ENCODE measurements at places on chromosomes 12 and 14.

GRCh38 chr14:37985826-37986470 is 221.8 kb upstream of the SSTR1 start:
- DNase-seq: peak; percentile 61

DNA sequence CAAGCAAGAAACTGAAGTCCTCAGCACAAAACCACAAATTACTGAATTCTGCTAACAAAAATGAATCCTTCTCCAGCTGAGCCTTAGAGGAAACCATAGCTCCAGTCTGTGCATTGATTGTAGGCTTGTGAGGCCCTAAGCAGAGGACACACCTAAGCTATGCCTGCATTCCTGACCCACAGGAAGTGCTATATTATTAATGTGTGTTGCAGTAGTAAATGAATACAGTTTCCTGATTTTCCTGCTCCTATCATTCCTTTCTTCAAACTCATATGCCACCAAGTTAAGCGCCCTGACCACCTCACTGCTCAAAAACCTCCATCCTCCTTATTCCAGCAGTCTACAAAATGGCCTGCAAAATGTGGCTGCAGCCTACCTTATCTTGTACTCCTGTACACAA is 151.9 kb upstream of the ABCD2 start:
- no peak for DNase-seq

DNA sequence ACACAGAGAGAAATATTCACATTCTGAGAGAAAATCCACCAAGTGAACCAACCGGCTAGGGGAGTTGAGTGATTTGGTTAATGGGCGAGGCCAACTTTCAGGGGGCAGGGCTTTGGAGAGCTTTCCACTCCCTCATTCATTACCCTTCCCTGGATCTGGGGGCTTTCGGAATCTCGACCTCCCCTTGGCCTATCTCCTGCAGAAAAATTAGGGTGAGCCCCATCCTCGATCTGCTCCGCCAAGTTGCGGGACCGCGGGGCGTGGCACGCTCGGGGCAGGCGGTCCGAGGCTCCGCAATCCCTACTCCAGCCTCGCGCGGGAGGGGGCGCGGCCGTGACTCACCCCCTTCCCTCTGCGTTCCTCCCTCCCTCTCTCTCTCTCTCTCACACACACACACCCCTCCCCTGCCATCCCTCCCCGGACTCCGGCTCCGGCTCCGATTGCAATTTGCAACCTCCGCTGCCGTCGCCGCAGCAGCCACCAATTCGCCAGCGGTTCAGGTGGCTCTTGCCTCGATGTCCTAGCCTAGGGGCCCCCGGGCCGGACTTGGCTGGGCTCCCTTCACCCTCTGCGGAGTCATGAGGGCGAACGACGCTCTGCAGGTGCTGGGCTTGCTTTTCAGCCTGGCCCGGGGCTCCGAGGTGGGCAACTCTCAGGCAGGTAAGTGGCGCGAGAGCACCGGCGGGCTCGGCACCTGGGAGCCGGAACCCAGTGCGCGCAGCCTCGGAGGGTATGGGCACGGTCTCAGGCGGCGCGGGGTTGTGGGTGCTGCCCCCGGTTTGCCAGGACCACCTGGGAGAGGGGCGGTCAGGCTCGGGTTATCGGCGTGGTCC is at the start of gene ERBB3:
TSS of gene ERBB3 (plus strand) at position 443 of the 833 bp plus-strand sequence. CDS start at position 579, 136 bp downstream.
- peak; percentile 77 for DNase-seq

GRCh38 chr12:865614-866013 is 83.9 kb downstream of the RAD52 start:
- no peak for DNase-seq

- DNase-seq: no peak
Measured at GRCh38 chr12:111440152-111440551, 34.4 kb downstream of the SH2B3 start.

DNA sequence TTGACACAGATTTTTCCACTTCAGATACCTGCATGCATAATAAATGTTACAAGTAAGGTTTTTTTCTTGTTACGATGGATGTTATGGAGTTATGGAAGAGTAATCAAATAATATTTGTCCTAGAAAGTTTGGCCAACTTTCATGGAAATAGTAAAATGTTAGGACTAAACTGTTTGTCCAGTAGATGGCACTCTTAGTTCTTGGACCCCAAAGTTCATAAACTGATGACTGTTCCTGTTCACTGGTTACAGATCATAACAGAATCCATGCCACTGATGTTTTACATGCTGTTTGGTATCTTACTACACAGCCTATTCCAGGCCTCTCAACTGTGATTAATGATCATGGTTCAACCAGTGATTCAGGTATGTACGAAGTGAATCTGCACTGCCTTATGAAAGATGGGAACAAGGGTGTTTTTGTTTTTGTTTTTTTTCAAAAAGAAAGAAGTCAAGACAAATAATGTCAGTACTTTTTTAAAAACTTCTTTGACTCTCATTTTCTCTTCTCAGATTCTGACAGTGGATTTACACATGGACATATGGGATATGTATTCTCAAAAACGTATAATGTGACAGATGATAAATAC is 48.8 kb upstream of the SLCO1C1 start:
- peak; percentile 46 for DNase-seq

DNA sequence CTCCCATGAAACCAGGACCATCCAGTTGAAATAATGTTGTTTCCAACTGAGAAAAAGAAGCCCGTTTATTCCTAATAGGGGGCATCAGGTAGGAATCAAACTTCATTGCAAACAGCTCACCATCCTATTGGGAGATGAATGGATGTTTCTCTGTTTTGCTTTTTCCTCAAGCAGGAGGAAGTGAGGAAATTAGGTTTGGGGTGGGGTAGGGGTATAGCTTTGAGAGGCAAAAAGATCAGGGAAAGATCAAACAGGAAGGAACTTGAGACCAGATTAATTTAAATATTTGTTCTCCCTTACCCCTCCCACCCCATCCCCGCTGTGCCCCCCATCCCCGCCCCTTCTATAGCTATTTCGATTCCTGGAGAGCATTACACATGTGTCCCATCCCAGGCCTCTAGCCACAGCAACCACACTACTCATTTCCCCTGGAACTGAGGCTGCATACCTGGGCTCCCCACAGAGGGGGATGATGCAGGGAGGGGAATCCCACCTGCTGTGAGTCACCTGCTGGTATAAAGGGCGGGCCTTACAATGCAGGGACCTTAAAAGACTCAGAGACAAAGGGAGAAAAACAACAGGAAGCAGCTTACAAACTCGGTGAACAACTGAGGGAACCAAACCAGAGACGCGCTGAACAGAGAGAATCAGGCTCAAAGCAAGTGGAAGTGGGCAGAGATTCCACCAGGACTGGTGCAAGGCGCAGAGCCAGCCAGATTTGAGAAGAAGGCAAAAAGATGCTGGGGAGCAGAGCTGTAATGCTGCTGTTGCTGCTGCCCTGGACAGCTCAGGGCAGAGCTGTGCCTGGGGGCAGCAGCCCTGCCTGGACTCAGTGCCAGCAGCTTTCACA is at the start of gene IL23A:
TSS of gene IL23A (plus strand) at position 577 of the 850 bp plus-strand sequence. CDS start at position 738, 161 bp downstream.
- DNase-seq: peak; percentile 17

DNA sequence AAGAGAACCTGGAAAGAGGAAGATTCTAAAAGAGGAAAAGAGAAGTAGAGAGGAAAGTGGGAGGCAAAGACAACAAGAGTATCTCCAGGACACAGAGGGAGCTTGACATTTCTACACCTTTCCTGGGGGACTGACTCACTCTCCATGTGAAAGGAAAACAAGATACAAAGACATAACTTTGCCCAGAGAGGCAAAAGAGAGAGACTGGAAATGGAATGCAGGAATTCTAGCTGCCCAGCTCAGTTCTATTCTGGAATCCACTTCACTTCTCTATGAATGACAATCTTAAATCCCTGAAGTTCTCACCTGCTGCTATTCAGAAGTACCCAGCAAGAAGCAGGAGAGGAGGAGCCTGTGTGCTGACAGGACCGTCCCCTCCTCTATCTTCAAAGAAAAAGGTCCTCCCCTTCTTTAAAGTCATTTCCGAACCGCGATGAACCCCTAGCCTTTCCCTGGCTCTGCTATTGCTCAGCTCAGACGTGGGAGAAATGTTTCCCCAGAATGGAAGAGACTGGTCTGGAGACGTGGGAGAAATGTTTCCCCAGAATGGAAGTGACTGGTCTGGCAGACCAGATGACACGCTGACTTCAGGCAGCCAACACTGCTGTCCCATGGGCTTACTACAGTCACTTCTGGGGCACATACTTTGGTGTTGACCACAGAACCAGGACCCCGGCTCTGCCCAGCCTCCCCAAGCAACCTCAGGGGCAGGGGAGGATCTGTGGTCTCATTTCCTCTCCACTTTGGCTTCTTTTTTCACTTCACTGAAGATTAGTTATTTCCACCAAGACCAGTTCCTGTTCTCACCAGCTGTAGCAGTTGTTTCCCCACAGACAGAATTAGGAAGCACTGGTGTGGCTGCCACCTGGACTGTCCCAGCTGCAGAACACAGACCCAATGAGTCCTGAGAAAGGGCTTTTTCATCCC is 8.3 kb downstream of the FMNL3 start:
- peak; percentile 55 for DNase-seq

DNA sequence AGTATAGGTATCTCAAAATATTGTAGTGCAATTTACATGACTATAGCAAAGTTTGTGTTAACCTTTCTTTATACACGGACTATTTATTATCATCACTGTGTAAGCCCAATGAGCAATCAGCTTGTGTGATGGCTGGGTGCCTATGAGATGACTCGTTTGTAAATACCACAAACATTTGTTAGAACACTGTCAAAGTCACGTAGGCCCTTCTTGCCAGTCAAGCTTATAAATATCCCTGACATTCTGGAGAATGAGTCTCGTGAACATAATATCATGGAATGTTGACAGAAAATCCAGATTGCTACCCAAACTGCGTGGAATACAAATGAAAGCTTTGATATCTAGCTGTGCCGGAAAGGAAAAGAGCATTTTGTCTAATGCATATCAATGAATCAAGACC is 648.3 kb upstream of the MDGA2 start:
- peak; percentile 0 for DNase-seq

- no peak for DNase-seq
Measured at GRCh38 chr14:64726585-64726890, 22.3 kb downstream of the PLEKHG3 start.

DNA sequence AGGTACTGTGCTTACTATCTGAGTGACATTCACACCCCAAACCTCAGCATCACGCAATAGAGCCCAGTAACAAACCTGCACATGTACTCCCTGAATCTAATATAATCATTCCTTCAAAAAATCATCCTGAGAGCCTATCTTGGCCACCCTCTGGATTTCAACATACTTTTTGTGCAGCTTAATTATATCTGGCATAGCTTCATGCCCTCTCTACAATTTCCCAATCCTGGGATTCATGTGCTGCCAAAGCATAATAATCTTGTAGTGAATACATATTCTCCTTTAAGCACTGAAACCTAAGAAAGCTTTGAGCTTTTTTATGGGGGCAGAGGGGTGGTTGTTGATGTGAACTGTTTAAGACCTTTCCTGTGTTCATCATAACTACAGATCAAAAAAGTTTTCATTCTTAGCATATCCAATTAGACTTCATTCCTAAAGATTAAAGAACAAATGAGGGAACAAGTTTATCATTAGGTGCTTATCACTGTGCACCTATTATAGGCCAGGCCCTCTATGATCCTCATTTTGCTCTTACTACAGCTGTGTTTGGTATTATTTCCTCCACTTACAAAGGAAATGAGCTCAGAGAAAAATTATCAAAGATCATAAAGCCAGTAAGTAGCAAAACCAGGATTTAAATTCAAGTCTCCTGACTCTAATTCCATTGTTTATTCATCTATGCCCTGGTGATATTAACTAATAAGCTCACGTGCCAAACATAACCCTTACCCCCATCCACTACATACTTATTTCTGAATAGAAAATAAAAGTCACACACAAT is 51.2 kb downstream of the SINHCAF start:
- no peak for DNase-seq

DNA sequence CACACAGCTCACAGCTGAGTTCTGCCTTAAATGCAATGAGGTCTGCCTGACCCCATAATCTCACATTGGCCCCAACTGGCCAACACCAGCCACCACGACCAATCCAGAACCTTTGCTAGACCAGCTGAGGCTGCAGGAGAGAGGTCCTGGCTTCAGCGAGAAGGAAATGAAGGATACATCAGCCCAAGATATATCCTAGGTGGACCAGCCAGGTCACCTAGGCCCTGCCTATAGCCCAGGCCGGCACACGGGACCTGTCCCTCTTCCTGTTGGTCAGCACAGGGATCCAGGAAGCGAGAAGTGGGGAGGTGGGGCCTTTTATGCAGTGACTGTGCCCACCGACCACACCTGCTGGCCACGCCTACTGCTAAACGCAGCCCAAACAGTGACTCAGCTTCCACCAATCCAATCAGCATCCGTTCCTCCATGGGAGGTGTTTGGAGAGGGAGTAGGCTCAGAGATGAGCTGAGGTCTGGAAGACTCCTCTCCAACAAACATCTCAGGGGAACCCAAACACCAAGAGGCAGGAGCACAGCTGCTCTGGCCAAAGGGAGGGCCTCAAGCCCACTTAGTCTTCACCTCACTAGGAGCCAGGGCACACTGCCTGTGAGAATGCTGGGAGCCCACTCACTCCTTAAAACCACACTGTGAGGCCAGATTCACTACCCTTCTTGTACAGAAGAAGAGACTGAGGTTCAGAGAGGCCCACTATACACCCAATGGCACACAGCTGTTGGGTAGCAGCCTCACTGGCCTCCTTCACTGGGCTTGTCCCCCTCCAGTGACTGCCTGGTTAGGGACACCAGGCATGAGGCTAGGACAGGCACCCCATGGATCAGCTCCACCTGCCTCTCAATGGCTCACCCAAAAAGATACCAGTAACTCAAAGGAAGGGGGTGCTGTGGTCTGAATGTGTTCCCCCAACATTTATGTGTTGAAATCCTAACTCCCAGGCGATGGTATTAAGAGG is 51.3 kb upstream of the PPP2R5C start:
- no peak for DNase-seq

GRCh38 chr12:128204711-128205110 is 62.3 kb upstream of the TMEM132C start:
- DNase-seq: no peak

DNA sequence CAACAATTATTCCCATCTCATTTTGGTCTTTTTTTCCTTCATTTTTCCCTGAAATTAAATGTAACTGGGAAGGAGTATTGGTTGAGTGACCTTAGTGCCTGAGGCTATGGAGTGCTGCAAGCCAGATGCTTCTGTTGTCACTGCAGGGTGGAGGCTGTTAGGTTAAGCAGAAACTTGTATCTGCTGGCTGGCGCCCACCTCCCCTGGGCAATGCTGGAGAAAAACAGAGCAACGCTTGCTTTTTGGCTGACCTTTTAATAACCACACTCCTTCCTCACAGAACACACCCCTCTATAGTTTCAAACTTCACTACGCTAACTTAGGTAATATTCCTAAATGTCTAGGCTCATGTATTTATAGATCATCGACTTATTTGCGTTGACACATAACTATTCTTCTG is 583.5 kb upstream of the NOVA1 start:
- no peak for DNase-seq
